Daoy (cell line): ENCODE measurements at places on chromosomes 4 and X. TPM values are rescaled to one million over a fixed set of nuclear protein-coding genes. Genes with fewer than 3 reads are reported as not detected.

Gene TSPAN6
- 36.3 and 39.1 TPM in 2 replicates for total RNA-seq

Gene SSX2B
- 1.5 and 2.6 TPM in 2 replicates for total RNA-seq

Gene CHM
- 13.2 and 13.3 TPM in 2 replicates for total RNA-seq

Gene AFP
- total RNA-seq: 0.91 TPM in 1 of 2 replicates, not detected in the other

Gene CNGA1
- total RNA-seq: not detected in 2 replicates

Gene BEND2
- not detected in 2 replicates for total RNA-seq

Gene SEPSECS
- total RNA-seq: 7.4 and 7.5 TPM in 2 replicates

Gene NKX1-1
- total RNA-seq: not detected in 2 replicates

Gene CTAG1B
- total RNA-seq: 1.8 TPM in 1 of 2 replicates, not detected in the other

Gene SPANXN2
- total RNA-seq: not detected in 2 replicates

Gene MAGEA6
- 115 and 118 TPM in 2 replicates for total RNA-seq

Gene MED14
- total RNA-seq: 17.4 and 43.6 TPM in 2 replicates

Gene ZNF732
- total RNA-seq: 0.12 and 1.1 TPM in 2 replicates

Gene MXRA5
- 0.21 and 0.51 TPM in 2 replicates for total RNA-seq
